ENCODE measurements at places on chromosomes 5 and 9.

DNA sequence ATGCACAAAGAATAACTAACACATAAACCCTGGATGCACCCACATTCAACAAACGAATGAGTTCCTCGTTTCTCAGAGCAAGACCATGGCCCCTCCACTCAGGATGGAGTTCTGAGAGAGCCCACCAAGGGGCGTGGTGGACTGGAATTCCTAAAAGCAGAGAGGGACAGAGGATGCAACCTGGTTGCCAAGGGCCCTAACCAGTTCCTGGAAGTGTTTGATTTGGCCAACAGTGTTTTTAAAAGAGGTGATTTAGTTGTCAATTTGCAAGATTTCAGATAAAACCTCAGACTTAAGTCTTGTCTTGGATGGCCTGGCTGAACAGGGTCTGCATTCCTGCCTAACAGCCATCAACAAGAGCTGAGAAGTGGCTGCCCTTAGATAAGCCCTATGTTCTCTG is 34.4 kb downstream of the GLRA1 start:
- DNase-seq, result no peak

DNA sequence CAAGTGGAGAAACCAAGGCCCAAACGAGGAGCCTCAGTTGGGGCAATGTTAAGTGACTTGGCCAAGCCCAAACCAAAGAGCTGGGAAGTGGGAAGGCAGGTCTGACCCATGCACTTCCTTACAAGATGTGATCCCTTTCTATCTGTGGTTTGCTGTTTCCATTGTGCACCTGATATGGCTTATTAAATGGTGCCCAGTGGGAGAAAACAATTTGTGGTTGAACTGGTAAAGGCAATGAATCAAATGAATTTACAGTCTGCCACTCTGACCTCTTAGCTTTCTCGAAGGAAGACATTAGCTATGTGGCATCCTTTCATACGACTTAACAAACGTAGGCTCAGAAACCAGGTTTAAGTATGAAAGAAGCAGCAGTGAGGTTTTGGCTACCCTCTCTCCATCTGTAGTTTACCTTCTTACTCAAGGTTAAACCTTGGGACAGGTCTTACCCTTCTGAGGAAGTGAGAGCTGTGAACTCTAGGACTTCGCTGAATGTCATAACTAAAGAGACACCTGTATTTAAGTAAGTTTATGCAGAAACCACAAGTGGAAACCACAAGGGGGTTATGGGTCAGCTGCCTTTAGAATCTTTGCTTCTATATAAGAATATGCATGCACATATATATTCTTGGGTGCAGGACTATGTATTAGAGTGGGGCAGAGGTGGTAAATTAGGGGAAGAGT is 100.5 kb upstream of the SPATA31D4 start:
- no peak for DNase-seq

- no peak for DNase-seq
Observed at GRCh38 chr9:118522093-118523028, 818.2 kb downstream of the TLR4 start.

DNA sequence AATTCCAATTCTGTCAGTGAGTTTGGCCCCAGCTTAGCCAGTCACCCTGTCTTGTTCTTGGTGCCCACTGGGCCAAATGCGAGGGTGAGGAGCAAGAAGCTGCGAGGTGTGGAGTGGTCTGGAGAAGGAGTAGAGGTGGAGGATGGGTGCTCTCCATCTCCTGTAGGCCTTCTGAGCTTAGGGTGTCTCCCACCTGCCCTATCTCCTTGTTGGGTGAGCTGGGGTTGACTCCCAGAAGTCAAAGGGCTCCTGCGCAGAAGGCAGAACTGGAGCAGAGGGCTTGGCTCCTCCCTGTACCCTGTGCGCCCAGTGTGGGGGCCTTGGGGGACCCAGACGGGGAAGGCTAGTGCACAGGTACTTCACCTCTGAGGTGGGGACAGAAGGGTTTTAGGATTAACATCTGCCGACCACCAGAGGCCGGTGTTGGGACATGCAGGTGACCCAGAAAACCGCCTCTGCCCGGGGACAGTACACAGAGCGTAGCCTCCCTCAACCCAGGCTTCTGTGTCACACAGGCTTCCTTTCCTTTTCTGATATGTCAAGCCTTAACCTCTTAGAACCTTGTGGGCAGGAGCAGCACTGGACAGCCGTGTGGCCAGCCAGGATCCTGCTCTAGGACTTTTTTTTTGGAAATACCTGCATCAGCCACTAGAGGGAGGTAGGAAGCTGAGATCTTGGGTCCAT is 16.9 kb downstream of the IL5 start:
- peak; percentile 34 for DNase-seq

- DNase-seq, result no peak
Observed at GRCh38 chr5:66702426-66702825, 106.2 kb downstream of the MAST4 start.

DNA sequence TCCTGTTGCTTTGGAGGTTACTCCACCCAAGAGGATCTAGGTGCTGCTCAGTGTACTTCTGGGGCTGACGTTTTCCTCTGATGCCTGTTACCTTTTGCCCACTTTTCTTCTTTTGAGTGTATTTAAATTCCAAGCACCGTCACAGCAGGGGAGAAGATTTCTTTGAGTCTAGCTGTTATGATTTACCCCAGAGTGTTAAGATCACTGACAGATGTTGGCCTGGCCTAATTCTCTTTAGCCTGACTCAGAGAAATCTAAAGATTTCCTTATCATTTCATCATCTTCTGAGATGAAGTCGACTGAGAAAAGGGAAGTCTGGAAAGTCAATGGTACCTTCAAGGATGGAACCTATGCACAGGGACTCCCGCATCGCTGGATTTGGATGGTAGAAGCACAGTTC is 191.5 kb downstream of the FBXL7 start:
- no peak for DNase-seq

DNA sequence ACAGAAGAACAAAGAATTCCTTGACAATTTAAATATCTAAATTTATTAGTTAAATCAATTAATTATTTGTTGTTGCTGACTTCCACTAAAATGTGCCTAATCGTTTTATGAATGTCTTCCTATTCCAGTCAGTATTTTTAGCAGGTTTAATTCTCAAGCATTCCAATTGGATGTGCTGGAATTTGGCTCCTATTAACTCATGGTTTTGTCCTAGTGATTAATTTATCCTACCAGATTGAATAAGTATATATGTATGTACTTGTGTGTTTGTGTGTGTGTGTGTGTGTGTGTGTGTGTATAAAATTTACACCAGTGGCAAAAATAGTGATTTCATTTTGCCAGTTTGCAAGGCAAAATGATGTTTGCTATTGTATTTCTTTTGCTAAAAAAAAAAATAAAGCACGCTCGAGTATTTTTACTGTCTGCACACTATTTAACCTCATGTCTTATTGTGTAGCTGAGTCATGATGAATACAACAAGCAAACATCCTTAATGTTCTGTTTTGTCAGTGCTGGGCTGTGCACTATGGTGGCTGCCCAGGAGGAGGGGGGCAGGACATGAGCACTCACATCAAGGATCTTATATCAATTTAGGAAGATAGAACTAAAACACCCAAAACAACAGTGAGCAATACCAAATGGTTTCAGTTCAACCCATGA is 375.5 kb downstream of the PDE4D start:
- no peak for DNase-seq

DNA sequence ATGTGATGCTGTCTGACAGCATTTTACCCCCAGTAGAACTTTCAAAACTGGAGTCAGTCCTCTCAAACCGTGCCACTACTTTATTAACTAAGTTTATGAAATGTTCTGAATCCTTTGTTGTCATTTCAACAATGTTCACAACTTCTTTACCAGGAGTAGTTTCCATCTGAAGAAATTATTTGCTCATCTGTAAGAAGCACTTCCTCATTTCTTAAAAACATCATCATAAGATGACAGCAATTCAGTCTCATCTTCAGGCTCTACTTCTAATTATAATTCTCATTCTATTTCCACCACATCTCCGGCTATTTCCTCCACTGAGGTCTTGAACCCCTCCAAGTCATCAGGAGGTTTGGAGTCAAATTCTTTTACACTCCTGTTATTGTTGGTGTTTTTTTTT is 2.3 kb upstream of the TAS2R1 start:
- no peak for DNase-seq

GRCh38 chr5:57662991-57663390 is 180.4 kb upstream of the ACTBL2 start:
- DNase-seq, result no peak

DNA sequence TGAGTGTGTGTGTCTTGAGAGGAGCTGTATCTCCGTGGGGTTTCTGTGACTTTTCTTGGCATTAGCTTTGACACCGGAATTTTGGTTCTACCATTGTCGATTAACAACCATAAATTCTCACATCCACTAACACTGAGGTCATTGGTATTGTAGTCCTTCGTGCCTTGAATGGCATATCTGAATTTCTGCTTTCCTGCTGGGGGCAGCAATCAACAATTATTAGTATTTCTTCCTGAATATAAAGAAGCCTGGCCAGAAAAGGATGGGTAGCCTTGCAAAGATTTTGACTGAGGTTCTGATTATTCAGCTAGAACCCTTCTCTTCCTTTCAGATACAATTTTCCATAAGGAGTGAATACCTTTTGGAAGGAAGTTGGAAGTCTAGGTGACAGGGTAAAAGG is 33.5 kb upstream of the SHOC1 start:
- no peak for DNase-seq

GRCh38 chr5:161548487-161549094 is 2.1 kb upstream of the GABRB2 start:
- no peak for DNase-seq

DNA sequence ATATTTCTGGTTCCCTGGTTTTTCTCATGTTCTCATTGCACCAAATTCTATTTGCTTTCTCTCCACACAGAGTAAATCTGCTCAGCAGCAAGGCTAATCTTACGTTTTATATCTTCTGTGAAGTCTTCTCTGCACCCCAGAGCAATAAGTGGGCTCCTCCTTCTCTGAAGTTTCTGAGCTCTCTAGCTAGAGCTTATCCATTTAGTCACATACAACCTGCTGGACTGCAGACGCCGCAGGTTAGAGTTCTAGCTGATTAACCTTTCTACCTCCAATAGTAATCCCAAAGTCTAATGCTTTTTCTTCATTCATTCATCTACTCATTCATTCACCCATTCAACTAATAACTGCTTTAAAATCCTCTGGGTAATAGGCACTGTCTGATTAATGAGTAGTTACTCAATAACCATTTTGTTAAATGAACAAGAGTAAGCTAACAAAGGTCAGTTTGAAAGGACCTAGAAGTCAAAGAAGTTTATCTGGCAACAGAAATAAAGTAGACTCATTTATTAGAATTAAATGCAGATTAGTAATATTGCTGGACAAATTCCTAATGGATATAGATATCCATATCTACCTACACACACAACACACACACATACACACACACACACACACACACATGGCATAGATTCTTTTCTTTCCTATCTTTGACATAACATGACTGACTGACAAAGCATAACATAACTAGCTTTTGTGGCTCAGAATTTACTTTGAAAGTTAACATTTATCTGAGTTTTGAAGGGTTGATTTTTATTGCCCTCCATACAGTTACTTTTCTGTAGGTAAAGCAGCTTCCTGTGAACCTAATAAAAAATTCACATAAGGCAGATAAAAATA is 984.6 kb upstream of the SEMA6A start:
- DNase-seq, result no peak

- DNase-seq, result no peak
Observed at GRCh38 chr9:34140853-34141252, 14.4 kb upstream of the DCAF12 start.

DNA sequence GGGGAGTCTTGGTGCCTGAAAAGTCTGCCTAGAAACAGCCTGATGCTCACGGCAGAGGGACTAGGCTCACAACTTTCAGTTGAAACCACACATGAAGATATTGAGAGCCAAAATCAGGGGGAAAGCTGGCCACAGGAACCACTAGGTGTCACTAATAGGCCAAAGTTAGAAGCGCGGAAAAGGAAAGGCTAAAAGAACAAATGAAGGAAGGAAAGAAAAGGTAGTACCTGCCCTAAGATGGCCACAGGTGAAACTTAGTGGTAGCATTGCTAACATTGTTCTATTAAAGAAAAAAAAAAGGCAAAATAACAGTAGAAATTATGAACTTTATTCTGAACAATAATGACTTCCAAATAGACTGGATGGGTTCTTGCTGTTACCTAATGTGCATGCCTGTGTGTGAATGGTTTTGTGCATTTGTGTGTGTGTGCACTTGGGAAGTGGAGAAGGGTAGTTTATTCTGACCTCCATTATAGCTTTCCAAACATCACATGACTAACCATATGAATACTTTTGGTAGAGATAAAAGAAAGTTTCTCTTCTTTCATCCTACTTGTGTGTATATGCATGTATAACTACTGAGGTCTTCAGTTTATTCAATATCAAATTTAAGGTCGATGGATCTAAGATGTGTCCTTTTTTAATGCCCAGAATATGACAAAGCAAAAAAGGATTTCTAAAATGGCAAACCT is 2.1 kb upstream of the RFESD start:
- DNase-seq, result peak; percentile 12

DNA sequence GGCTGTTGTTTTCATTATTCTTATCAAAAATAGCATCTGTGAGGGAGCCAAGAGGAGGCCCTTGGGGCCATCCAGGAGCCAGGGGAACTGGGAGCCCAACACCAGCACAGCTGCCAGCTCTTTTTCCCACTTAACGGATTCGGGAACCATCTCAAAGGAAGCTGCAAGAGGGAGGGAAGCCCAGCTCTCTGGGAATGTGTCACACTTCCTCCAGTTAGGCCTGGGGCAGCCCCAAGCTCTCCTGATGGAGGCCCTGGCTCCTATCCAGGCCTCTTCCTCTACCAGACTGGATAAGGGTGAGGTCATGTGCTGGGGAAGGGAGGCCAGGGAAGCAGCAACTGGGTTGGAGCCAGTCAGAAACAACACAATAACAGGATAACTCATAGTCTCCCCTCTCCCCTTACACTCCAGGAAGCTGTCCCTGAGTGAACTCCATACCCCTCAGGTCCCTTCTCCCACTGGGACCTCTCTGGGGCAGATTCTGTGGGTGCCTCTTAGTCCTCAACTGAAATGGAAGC is 12.7 kb downstream of the CSF2 start:
- no peak for DNase-seq

- no peak for DNase-seq
Observed at GRCh38 chr9:70789086-70789485, 332.3 kb downstream of the TRPM3 start.

DNA sequence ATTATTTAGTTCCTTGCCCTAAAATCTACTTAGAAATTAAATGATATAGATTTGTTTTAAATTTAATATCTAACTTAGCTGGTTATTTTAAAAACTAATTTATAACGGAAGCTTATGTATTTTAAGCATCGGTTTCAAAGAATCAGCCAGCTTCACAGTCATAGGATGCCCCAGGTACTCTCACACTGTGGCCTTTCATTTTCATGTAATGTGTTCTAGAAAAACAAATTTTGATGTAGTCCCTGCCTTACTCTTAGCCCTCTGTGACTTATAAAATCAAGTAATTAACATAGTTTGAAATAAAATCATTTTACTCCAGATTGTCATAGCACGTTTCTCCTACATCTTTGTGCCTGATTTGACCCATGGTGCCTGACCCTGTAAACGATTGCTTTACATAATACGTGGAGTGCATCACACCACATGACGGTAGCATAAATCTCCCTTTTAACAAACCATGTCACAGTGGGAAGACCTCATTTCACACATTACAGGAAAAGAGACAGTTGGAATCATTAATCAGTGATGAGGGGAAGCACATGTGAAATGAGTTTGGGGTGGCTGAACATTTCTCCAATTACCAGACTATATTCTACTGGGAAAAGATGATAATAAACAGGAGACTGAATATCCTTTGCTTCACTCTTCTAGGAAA is 731.5 kb upstream of the CDH9 start:
- DNase-seq, result no peak

GRCh38 chr5:149939546-149939945 is 5.0 kb downstream of the PDE6A start:
- no peak for DNase-seq

- DNase-seq, result no peak
Observed at GRCh38 chr5:71828291-71829040, 109.4 kb downstream of the CARTPT start.

- DNase-seq, result no peak
Observed at GRCh38 chr5:95070453-95070852, 214.4 kb downstream of the MCTP1 start.
